ENCODE measurements at places on chromosomes 1 and 21. TPM values are rescaled to one million over a fixed set of nuclear protein-coding genes. Genes with fewer than 3 reads are reported as not detected.

- no peak for DNase-seq
- H3K27me3 ChIP-seq = peaks cover 6% of the 10 kb centered on the region
- no peak overlapping the region for H3K27ac ChIP-seq
- H3K4me1 ChIP-seq = no peaks in the 10 kb centered on the region
Measured at GRCh38 chr1:176949033-176949662, 215.4 kb downstream of the ASTN1 start.

GRCh38 chr1:116485976-116486375, 84.8 kb downstream of the CD58 start:
- H3K36me3 ChIP-seq = no peaks in the 10 kb centered on the region
- DNase-seq = no peak
- no peak overlapping the region for H3K4me3 ChIP-seq
- H3K27me3 ChIP-seq = no peaks in the 10 kb centered on the region

- no peak for DNase-seq
- H3K27me3 ChIP-seq = no peaks in the 10 kb centered on the region
- no peaks in the 10 kb centered on the region for H3K36me3 ChIP-seq
- H3K4me1 ChIP-seq = no peaks in the 10 kb centered on the region
Measured at GRCh38 chr1:244365809-244366208, 85.9 kb downstream of the ADSS2 start.

- peak overlapping the region; percentile 44 for H3K4me3 ChIP-seq
- no peaks in the 10 kb centered on the region for H3K27me3 ChIP-seq
- peaks cover 77% of the 10 kb centered on the region for H3K36me3 ChIP-seq
- peaks cover 54% of the 10 kb centered on the region for H3K4me1 ChIP-seq
Measured at GRCh38 chr1:1401457-1402010, 2.4 kb upstream of the CCNL2 start.

DNA sequence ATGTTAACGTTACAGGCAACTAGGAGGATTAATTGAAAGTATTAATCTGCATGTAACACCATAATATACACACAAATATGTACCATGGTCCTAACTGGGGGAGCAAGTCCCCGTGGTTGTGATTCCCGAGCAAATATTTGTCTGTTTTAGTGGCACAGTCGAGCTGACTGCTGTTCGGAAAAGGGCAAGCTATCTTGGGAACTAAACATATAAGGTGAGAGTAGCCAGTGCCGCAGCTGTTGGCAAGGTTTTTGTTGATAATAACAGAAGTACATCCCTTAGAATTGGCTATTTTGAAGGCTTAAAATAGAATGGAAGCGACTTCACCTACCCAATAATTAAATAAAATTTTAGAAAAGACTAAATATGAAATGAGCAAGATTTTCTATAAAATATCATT, 45.5 kb downstream of the UCHL5 start:
- no peak for DNase-seq
- no peak overlapping the region for H3K4me3 ChIP-seq
- H3K36me3 ChIP-seq = peaks cover 7% of the 10 kb centered on the region
- H3K27me3 ChIP-seq = no peaks in the 10 kb centered on the region
- H3K27ac ChIP-seq = no peak overlapping the region

- H3K36me3 ChIP-seq = peaks cover 8% of the 10 kb centered on the region
- no peak overlapping the region for H3K27ac ChIP-seq
- H3K27me3 ChIP-seq = no peaks in the 10 kb centered on the region
Measured at GRCh38 chr1:6577831-6578525, 1.8 kb upstream of the ZBTB48 start.

DNA sequence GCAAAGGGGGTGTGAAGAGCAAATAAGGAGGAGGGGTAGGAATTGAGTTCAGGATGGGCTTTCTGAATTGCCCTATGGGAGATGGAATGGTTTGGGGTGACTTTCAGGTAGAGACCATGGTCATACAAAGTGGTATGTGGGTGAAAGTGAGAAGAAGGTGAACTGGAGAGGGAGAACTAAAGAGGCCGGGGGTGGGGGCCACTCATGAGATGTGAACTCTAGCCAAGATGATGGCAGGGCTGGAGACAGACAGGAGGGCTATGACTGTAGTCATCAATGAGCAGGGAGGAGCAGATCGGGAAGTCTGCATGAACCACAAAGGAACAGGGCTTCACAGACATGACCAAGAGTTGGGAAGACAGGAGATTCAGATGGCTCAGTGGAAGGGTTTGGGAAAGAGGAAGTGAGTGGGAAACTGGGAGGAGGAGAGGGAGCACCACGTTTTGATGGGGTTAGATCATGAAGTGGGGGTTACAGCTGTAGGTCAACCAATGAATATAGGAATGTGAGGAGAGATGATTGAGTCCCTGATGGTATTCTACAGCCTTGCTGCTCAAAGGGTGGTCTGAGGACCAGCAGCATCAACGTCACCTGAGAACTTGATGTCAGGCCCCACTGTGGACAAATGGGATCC, 20.7 kb upstream of the LRRC8D start:
- H3K27me3 ChIP-seq = no peaks in the 10 kb centered on the region
- H3K36me3 ChIP-seq = no peaks in the 10 kb centered on the region
- no peak overlapping the region for H3K4me3 ChIP-seq
- no peaks in the 10 kb centered on the region for H3K4me1 ChIP-seq
- no peak for DNase-seq

GRCh38 chr1:116692879-116693278, 25.3 kb upstream of the IGSF3 start:
- H3K4me3 ChIP-seq = no peak overlapping the region
- H3K36me3 ChIP-seq = no peaks in the 10 kb centered on the region
- H3K4me1 ChIP-seq = no peaks in the 10 kb centered on the region
- H3K27me3 ChIP-seq = peaks cover 12% of the 10 kb centered on the region
- no peak overlapping the region for H3K27ac ChIP-seq
- DNase-seq = no peak

Gene HPCA
- total RNA-seq = not detected

- H3K4me3 ChIP-seq = peak overlapping the region; percentile 69
- H3K27ac ChIP-seq = peak overlapping the region; percentile 87
- peaks cover 92% of the 10 kb centered on the region for H3K4me1 ChIP-seq
- no peaks in the 10 kb centered on the region for H3K36me3 ChIP-seq
- DNase-seq = no peak
Measured at GRCh38 chr1:23618586-23619083, 59.3 kb upstream of the ID3 start.

DNA sequence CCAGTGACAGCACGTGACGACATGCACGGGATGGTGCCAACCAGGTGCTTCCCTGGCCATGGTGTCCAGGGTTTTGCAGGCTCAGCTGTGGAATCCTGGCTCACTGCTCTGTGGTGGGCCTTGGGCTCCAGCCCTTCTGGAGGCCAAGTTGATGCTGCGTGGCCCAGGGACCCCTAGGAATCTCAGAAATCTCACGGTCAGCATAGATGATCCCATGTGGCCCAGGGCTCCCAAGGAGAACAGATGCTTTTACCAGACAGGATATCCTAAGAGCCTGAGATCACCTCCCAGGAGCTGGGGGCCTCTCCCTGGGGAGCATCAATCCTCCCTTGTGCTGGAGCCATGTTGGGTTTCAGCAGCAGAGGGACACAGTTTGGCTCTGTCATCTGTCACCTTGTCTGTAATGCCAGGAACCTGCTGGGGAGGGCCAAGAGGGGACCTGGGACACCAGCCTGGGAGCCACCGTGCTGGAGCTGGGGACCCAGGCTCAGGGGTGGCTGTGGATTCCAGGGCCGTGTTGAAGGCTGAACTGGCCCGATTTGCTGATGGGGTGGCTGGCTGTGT, 63.9 kb downstream of the TRIM11 start:
- DNase-seq = peak; percentile 6
- no peak overlapping the region for H3K4me3 ChIP-seq
- no peaks in the 10 kb centered on the region for H3K27me3 ChIP-seq

All from activated B cell treated with CpG ODN at 0.5 μM for 24 hours (primary cell).